Cortex of kidney (tissue), 1 donor: ENCODE measurements at places on chromosomes 11 and 22.

GRCh38 chr22:50169774-50170341 is 673 bp upstream of the PANX2 start:
- DNase-seq = no peak

- no peak for DNase-seq
These were observed 66.5 kb upstream of the CEP126 start for GRCh38 chr11:101848262-101848661.

DNA sequence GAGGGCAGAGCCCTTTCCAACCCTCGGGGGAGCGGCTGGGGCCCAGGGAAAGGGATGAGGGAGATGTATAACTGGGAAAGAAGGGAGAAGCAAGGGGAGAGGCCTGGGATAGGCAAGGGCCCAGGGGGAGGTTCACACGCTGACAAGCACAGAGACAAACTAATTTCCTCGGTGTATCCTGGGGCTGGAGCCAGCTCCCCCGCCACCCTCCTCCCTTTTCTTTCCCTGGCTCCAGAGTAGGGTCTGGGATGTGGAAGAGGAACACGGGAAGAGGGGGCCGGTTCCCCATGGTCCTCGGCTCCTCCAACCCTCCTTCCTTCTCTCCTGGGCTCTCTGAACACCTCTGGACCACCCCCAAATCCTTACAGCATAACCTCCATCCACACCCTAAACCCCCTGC is 6.9 kb downstream of the CLCF1 start:
- no peak for DNase-seq

DNA sequence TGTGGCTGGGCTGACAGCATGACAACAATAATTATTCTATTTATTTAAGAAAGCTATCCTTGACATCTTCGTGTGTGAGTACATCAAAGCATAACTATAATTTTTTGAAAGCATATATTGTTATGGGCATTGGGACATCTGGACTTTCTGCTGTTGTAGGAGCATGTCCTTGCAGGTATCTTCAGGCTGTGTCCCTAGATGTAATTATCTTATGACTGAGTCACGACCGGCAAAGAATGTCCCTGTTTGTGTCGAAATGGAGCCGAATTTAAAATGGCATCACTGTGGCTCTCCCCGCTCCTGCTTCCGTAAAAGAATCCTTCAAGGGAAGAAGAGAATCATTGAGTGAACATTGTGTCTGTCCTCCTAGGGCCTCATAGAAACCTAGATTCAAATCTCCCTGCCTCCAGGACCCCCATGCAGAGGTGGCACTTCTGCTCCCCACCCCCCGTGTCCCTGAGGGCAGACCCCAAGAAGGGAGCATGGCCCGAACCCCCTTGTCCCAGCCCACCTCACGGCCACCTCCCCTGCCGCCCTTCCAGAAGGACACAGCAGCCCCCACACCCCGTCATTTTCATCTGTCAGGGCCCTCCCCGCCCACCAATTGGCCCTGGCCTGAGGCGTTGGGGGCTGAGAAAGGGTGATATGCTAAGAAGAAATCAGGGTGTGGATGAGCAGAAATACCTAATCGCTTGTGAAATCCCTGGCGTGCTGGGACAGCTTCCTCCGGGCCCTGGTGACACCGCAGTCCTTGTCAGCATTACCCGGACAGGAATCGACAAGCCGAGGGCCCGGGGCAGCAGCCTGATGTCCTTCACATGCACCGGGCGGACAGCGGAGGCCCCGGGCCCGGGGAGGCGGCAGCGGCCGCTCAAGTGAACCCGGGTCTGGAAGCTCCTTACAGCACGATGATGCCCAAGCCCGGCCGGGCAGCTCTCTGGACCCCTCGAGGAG is 48.6 kb upstream of the SLC22A12 start:
- no peak for DNase-seq

DNA sequence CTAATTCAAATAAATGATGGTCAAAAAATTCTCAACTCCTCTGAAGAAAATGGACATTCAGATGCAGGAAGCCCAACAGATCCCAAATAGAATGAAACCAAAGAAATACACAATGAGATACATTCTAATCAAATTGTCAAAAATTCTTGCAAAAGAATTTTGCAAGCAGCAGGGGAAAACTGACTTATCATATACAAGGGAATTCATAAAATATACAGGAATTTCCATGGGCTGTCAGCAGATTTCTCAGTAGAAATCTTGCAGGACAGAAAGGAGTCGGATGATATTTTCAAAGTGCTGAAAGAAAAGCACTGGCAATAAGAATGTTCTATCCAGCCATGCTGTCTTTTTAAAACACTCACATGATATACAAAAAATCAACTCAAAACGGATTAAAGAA is 194.6 kb upstream of the ZC3H12C start:
- DNase-seq = no peak

GRCh38 chr11:1557904-1558774 is 13.9 kb downstream of the DUSP8 start:
- DNase-seq = no peak

DNA sequence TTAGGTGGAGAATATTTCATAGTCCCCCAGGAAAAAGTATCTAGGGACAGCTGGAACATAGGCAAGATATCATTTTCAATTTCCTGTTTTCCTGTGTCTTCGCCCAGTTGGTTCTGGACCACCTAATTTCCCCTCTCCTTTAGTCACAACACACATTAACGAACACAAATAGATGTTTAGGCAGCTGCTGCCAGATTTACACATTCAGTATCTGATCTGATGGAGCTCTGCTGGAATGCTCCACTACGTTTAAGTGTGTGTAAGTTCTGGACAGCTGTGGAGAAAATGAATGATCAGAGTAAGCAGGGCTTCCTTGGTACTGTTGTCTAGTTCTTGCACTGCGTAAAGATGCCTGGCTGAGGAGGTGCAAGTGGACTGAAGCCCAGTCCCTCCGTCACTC is 36.1 kb upstream of the CLPB start:
- DNase-seq = no peak

- DNase-seq = no peak
These were observed 29.5 kb downstream of the CHEK2 start for GRCh38 chr22:28711820-28712777.

GRCh38 chr11:78802058-78802761 is 227.5 kb upstream of the NARS2 start:
- no peak for DNase-seq

- no peak for DNase-seq
These were observed 47.7 kb downstream of the CWC15 start for GRCh38 chr11:94925422-94926270.

DNA sequence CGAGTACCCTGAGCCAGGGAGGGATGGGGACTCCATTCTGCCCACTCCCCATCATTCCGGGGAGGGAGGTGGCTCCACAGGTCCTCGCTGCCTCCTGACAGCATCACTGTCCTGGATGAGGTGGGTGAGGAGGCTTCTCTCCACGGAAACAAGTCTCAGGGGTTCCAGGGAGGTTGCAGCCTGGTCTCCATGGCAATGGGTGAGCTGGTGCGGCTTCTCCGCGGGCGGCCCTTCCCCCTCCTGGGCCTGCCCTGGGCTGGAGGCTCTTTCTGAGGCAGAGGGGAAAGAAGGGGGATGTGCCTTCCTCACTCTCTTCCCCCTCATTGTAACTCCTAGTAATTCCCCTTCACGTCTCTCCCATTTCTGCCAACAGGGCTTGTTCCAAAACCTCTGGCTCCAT is 37.1 kb upstream of the PARVG start:
- no peak for DNase-seq

DNA sequence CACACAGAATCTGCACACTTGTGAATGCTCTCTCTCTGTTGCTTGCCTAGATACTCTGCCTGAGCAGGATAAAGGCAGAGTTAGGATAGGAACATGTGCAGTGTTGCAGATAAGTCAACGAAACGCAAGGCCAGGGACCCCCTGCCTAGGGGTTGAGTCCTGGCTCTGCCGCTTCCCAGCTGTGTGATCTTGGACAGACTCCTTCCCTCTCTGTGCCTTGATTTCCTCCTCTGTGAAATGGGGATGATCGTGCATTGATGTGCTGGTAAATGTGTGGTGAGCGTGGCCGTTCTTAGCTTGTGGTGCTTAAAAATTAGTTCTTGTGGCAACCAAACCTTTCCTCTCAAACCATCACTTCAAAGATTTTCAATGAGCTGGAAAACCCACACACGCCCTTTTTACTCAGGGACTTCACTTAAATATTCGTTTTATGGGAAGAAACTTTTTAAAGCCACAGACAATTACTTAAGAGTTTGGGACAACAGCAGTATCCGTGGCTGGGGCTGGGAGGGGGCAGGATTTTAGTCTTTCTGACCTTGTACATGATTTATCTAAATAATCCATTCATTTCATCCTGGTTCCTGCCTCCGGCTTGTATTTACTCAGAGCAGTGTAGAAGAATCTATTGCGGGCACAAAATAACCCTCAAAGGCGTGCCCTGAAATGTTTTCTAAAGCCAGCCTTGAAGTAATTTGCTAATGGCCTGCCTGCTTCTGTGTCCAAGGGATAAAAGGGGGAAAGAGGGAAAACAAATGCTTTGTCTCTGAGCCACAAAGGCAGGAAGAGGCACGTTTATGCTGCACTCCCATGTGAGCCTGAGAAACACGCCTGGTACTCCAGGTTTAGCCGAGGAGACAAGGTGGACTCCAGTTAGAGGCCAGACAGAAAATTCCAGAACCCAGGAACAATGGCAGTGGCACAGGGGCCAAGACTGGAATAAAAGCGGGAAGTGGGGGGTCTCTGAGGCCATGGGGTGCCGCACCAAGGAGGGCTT is 85.0 kb upstream of the CRYBB3 start:
- DNase-seq = no peak

- DNase-seq = no peak
These were observed 571 bp downstream of the CCDC15 start for GRCh38 chr11:124954590-124954955.
